ENCODE measurements at places on chromosomes 16 and 17.

DNA sequence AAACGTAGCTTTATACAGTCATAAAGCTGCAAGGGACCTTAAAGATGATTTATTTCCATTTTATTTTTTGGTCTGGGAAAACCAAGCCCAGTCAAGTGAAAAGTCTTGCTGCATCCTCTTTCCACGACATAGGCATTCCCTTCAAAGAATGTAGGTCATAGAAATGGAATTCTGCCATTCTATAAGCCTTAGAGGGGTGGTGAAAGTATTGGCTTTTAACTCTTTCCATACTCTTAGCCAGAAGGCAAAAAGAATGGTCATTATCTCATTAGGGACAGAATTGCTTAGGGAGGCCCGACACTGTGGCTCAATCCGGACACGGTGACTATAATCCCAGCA is 7.9 kb upstream of the MSL1 start:
- ATAC-seq, result no peak

DNA sequence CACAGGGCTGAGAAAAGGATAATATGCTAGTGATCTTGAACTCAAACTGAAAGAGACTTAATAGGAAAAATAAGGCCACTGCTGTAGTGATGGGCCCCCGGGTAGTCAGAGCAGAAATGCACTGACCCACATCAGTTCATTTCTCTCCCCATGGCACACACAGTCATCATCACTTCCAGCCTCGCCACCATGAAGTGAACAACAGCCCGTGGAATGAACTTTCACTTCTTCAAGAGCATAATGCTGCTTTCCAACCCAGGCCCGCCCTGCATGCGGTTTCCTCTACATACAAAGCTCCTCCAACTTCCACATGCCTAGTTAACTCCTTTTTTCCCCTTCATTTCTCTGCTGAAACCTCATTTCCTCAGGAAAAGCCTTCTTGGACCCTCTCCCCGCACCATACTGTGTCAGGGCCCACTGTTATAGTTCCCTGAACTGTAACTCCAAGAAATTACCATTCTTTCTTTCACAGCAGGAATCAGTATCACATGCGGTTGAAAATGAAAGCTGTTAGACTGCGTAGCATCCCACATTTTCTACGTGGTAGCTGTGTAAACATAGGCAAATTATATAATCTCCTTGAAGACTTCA is 65.8 kb upstream of the SMIM36 start:
- peak; percentile 68 for ATAC-seq

GRCh38 chr16:10906914-10907756 is 30.1 kb downstream of the CIITA start:
- ATAC-seq, result no peak

DNA sequence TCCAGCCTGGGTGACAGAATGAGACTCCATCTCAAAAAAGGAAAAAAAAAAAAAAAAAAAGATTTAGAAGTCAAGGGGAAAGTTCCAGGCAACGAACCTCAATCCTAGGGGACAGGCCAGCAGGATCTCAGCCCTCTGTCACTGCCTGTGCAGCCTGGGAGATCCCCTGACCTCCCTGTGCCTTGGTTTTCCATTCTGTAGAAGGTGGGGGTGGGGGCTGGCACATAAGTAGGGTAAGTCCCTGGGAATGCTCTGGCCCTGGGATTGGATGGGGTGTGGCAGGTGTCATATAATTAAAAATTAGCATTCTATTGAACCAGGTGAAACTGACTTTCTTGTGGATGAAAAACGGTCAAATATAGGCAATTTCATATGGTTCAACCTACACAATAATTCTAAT is 90.5 kb downstream of the C16orf78 start:
- ATAC-seq, result no peak

GRCh38 chr17:29131814-29132682 is 48.1 kb downstream of the MYO18A start:
- ATAC-seq, result no peak

DNA sequence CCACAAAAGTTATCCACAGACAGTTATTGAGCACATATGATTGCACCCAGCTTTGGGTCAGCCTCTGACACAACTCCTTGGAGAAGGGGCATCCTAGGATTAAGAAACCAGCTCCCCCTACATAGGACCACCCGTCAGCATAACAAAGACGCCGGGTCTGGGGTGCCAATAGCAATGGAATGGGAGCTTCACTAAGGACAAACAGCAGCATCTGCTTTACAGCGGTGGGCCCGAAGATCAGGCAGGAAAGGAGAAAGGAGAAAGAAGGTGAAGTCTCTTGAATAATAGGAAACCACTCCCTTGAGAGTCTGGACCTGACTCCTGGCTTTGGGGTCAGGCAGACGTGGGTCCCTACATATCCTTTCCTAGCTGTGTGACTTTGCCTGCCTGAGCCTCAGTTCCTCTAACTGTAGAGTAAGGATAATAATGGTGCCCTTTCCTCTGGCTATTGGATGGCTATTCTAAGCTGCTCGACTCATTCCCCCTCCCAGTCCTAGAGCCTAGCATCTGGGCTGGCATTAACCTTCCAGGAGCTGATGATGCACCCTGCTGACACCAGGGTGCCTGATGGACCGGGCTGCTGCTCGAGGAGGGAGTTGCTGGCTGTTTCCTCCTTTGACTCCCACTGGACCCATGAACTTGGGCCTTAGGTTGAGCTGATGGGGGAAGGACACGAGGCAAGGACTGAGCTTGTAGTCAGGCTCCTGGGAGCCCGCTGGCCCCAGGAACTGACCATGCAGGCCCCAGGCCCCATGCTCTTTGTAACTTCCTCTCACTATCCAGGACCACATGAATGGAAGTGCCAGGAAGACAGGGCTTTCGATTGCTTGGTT is 94.2 kb downstream of the C16orf78 start:
- ATAC-seq, result no peak

- no peak for ATAC-seq
These were observed 455 bp upstream of the GRB7 start for GRCh38 chr17:39737206-39737759.

DNA sequence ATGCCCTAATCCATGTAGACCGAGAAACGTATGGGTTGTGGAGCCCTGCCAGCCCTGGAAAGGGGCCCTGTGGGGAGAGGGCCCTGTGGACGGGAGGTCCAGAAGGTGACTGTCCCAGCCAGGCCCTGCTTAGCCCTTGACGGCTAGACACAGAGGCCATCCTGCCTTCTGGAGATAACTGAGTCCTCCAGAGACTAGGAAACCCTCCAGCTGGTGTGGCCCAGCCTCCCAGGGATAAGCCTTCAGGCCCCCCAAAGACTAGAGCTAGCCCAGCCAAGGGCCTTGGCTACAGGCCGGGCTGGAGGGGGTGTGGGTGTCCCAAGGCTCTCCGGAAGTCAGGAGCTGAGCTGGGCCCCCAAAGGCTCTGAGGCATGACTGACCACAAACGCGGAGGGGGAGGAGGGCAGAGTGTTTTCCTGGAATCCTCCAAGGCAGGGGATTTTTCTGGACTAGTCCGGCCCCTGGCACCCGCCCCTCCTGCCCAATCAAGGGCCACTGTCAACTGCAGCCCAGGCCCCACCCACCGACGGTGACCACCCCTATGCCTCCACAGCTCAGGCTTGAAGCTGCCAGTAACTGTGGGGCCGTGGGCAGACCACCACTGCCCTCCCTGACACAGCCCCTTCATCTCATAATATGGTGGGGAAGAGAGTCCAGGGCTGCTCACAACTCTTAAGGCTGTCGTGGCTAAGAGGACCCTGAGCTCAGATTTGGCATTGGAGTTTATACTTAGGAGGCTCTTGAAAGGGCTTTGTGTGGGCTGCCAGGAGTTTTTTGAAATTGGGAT is 885 bp upstream of the VASN start:
- no peak for ATAC-seq

DNA sequence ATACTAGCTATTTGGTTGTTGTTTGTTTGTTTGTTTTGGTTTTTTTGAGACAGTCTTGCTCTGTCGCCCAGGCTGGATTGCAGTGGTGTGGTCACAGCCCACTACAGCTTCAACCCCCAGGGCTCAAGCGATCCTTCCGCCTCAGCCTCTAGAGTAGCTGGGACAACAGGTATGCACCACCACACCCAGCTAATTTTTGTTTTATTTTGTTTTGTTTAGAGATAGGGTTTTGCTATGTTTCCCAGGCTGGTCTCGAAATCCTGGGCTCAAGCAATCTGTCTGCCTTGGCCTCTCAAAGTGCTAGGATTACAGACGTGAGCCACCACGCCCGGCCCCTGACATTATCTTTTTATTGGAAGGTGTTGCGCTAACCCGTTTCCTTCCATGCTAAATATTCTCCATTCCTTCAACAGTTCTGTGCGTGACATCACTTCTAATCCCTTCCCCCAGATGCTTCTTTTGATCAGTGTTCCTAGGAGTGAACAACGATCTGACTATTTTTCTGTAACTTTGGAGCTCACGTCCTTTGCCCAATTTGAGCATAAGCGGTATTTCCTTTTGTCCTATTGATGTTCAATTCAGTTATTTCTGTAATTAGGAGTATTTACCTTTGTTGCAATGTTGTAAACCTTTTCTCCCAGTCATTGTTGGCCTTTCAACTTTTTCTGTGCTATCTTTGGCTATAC is 30.2 kb upstream of the EMP2 start:
- no peak for ATAC-seq

GRCh38 chr16:50709061-50709684 is 15.8 kb downstream of the NOD2 start:
- no peak for ATAC-seq

GRCh38 chr16:67703626-67704025 is 15.5 kb downstream of the GFOD2 start:
- no peak for ATAC-seq

DNA sequence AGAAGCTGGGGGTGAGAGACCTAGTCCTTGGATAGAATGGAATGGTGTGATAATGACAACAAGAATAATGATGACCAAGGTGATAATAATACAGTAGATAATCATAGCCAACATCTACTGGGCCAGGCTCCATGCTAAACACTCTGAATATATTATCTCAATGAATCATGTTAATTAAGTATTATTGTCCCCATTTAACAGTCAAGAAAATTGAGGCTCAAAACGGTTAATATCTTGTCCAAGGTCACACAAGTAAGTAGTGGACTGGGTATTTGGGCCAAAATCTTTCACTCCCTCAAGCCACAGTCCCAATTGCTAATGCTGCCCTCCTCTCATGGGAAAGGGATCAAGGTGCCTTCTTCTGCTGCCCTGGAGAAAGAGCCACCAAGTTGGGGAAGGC is 3.9 kb upstream of the KRT19 start:
- ATAC-seq, result no peak

DNA sequence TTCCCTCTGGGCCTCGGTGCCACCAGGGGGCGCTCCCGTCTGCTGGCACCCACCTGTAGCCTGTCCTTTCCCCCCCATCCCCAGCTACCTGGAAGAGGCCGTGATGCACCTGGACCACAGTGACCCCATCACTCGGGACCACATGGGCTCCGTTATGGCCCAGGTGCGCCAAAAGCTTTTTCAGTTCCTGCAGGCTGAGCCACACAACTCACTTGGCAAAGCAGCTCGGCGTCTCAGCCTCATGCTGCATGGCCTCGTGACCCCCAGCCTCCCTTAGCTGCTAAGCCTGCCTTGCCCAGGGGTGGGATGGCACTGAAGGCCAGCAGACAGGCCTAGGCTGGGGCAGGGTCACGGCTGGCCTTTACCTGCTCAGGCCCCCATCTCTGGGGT is 818 bp upstream of the NRN1L start:
- ATAC-seq, result peak; percentile 60

- no peak for ATAC-seq
These were observed 29.8 kb upstream of the SPPL2C start for GRCh38 chr17:45814622-45815606.

GRCh38 chr17:66564992-66565465 is 262.6 kb downstream of the PRKCA start:
- ATAC-seq, result no peak

GRCh38 chr17:48630925-48631692 is 5.0 kb upstream of the HOXB9 start:
- no peak for ATAC-seq

- no peak for ATAC-seq
These were observed 8.9 kb downstream of the NHERF2 start for GRCh38 chr16:2035431-2036199.

DNA sequence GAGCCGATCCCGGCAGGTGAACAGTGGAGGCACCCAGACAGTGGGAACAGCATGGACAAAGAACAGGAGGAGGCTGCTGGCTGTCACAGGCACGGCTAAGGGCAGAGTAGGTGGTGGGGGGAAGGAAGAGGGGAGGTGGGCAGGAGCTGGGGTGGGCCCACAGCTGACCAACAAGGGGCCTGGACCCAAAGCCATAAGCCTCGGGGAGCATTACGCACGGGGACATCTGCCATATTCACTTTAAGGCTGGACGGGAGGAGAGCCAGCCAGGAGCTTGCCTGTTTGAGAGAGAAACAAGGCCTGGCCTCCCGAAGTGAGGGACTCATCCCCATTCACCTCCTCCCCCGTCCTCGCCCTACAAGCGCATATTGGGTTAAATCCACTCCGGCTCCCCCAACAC is 19.6 kb upstream of the HAP1 start:
- no peak for ATAC-seq

Data from esophagus mucosa (tissue), 1 donor.